ENCODE measurements at places on chromosomes 7 and 10. TPM values are rescaled to one million over a fixed set of nuclear protein-coding genes. Genes with fewer than 3 reads are reported as not detected.

The SPACDR gene
- 0.89 TPM for polyA plus RNA-seq

The TWIST1 gene
- polyA plus RNA-seq = not detected

The PILRA gene
- 5.0 TPM for polyA plus RNA-seq

The SLC16A9 gene
- 0.27 TPM for polyA plus RNA-seq

The EPO gene
- 0.04 TPM for polyA plus RNA-seq

The LEP gene
- not detected for polyA plus RNA-seq

The TES gene
- 69.7 TPM for polyA plus RNA-seq

The SLC13A4 gene
- polyA plus RNA-seq = not detected

The HDAC9 gene
- not detected for polyA plus RNA-seq

The UBN2 gene
- polyA plus RNA-seq = 1.4 TPM

The SLC26A5 gene
- polyA plus RNA-seq = 0.12 TPM

The CPA2 gene
- polyA plus RNA-seq = 16.0 TPM

GRCh38 chr10:86867149-86867548 lies 90.3 kb downstream of the MMRN2 start:
- DNase-seq = no peak

- peak; percentile 80 for DNase-seq
These were observed 129.3 kb downstream of the PKD1L1 start for GRCh38 chr7:47818796-47819606.

DNA sequence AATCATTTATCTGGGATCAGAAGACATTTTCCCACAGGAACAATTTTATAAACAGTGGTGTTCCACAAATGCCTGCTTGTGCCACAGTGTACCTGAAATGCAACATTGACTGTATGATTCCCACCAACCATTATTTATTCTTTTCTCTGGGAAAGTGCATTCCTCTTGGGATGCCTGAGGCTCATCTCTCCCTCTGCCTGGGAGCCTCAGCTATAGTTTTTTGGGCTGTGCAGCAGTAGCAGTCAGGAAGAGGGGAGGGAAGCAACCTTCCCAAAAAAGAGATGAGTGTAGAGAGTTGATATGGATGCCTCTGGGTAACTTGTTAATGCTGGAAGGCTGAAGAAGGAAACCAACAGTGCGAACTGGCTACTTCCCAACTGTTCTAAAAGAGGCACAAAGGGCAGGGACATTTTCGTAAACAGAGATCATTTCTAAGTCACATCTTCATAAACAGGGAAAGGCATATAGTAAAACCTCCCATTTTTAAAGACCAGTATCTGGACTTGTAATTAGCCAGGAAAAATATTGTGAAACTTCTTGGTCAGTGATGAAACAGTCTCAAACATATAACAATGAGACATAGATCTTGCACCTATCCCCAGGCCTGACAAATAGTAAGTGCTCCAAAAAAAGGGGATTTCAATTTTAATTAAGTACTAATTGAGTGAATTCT lies 1.4 kb upstream of the CALD1 start:
- DNase-seq = no peak

DNA sequence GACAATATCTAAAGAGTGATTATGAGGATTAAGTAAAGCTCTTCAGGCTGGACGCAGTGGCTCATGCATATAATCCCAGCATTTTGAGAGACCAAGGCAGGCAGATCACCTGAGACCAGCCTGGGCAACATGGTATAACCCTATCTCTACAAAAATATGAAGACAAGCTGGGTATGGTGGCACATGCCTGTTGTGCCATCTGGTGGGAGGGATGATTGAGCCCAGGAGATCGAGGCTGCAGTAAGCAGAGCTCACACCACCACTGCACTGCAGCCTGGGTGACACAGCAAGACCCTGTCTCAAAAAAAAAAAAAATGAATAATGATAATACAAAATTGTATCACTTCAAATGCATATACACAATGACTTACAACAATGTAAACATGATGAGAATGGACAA lies 195.6 kb upstream of the AUTS2 start:
- DNase-seq = no peak

DNA sequence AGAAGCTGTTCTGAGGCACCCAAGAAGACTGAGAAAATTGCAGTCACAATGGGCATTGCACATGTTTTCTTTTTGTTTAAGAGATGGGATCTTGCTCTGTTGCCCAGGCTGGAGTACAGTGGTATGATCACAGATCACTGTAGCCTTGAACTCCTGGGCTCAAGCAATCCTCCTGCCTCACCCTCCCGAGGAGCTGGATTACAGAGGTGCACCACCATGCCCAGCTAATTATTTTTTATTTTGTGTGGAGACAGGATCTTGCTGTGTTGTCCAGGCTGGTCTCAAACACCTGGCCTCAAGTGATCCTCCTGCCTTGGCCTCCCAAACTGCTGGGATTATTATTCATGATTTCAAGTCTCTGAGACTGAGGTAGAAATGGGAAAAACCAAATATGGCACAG lies 168.7 kb downstream of the PIP4K2A start:
- DNase-seq = no peak

DNA sequence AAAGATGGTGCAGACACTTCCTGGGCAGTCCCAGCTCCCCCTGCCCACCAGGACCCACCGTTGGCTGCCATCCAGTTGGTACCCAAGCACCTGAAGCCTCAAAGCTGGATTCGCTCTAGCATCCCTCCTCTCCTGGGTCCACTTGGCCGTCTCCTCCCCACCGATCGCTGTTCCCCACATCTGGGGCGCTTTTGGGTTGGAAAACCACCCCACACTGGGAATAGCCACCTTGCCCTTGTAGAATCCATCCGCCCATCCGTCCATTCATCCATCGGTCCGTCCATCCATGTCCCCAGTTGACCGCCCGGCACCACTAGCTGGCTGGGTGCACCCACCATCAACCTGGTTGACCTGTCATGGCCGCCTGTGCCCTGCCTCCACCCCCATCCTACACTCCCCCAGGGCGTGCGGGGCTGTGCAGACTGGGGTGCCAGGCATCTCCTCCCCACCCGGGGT lies 14.5 kb upstream of the LIMK1 start:
- DNase-seq = no peak

- DNase-seq = no peak
These were observed 36.3 kb downstream of the PLAC9 start for GRCh38 chr10:80168679-80169380.

DNA sequence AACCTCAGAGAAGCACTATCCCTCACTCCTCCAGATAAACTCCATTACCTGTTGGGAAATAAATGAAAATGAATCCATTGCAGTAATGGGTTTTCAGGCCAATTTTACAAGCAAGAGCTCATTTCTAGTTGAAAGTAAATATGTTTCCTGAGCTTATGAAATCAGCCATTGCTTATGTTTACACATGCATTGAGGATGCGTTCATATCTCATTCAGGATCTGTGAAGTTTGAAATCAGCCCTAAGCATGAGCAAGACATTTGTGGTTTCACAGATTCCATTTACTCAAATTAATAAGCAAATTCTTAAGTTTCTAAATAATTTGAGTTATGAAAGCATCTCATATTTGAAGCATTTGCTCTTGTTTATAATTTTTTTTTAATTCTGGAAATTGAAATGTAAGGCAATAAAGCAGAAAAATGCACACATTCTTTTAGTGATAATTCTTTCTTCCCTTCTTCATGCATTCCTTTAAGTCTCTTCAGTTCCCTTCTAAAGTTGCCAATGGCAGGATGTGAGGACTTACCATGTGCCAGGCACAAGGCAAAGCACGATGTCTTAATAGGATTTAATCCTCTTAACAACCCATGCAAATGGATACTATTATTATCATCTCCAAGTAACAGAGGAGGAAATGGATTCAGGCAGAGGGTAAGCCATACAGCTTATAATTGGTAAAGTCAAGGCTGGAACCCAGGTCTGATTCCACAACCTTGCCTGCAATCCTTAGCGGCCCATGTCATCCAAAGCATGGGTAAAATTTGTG lies 35.0 kb upstream of the CTTNBP2 start:
- DNase-seq = no peak

GRCh38 chr7:139232904-139233303 lies 1.9 kb downstream of the UBN2 start:
- no peak for DNase-seq

- no peak for DNase-seq
These were observed 583.5 kb downstream of the SDK1 start for GRCh38 chr7:3884543-3884942.

- DNase-seq = no peak
These were observed 5.3 kb downstream of the NUDT1 start for GRCh38 chr7:2247141-2247995.

- no peak for DNase-seq
These were observed 76.8 kb downstream of the HIBADH start for GRCh38 chr7:27585781-27586447.

DNA sequence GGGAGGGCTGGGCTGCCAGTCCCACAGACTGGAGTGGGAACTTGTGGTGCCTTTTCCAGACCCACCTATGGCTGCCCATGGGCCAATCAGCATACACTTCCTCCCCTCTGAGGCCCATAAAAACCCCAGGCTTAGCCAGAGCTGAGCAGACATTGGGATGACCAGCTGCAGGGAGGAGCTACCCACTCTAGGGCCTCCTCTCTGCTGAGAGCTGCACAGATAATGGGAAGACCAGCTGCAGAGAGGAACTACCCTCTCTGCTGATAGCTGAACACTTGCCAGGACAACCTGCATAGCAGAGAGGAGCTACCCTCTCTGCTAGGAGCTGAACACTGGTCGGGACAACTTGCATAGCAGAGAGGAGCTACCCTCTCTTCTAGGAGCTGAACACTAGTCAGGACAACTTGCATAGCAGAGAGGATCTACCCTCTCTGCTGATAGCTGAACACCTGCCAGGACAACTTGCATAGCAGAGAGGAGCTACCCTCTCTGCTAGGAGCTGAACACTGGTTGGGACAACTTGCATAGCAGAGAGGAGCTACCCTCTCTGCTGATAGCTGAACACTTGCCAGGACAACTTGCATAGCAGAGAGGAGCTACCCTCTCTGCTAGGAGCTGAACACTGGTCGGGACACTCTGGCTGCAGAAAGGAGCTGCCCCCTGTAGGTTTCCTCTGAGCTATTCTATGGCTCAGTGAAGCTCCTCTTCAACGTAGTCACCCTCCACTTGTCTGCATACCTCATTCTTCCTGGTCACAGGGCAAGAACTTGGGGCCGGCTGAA lies 88.3 kb upstream of the CACUL1 start:
- no peak for DNase-seq

- no peak for DNase-seq
These were observed 109.1 kb upstream of the INHBA start for GRCh38 chr7:41811941-41812340.

GRCh38 chr7:94374231-94374630 lies 20.5 kb upstream of the COL1A2 start:
- peak; percentile 36 for DNase-seq

- no peak for DNase-seq
These were observed 304.7 kb upstream of the AOAH start for GRCh38 chr7:37028909-37029440.

GRCh38 chr10:7407368-7408290 lies 3.2 kb downstream of the SFMBT2 start:
- peak; percentile 46 for DNase-seq

- DNase-seq = no peak
These were observed 42.1 kb upstream of the GPR26 start for GRCh38 chr10:123624086-123624485.

GRCh38 chr10:114613237-114613979 lies 44.7 kb downstream of the ABLIM1 start:
- DNase-seq = peak; percentile 86

GRCh38 chr7:146000882-146001281 lies 115.7 kb upstream of the CNTNAP2 start:
- no peak for DNase-seq
